ENCODE measurements at places on chromosomes 5 and 9.

DNA sequence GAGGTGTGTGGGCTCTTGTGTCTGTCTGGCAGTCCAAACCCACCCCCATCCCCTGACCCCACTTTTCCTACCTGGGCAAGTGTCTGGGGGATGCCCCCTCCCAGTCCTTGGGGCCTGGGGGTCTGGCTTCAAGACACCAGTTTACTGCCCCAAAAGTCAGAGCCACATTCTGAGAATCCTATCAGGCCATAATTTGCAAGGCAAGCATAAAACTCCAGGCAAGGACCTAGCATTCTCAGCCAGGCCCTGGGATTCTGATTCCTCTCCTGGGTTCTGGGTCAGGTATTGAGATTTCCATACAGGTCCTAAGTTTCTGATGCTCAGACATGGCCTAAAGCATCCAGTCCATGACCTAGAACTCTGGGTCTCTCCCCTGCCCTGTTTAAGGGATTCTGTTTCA, 33.3 kb downstream of the CXXC5 start:
- DNase-seq = no peak

- peak; percentile 83 for DNase-seq
These were observed at the start of gene EHMT1 for GRCh38 chr9:137618105-137619067. Gene EHMT1 (plus strand): TSS chr9:137619005. CDS start chr9:137619029, 24 bp downstream.

DNA sequence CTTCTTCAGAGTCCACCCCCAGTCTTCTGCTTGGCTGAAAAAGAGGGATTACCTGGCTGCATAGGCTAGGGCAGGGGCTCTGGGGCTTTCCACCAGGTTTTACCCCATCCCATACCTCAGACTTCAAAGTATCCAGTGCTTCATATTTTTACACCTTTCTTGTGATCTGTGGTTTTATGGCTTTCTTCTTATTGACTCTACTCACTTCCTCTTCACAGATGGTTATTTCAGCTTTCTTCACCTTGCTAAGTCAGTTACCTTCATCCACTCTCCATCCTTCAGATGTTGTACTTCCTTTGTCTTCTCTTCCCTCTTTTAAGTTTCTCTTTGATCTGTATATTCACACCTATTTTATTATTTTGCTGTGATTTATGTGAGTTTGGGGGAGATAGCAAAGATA, 104.3 kb downstream of the GRIA1 start:
- no peak for DNase-seq

- no peak for DNase-seq
These were observed 74.1 kb upstream of the PIK3R1 start for GRCh38 chr5:68141494-68141893.

GRCh38 chr5:87777877-87778276, 365.1 kb upstream of the CCNH start:
- no peak for DNase-seq

DNA sequence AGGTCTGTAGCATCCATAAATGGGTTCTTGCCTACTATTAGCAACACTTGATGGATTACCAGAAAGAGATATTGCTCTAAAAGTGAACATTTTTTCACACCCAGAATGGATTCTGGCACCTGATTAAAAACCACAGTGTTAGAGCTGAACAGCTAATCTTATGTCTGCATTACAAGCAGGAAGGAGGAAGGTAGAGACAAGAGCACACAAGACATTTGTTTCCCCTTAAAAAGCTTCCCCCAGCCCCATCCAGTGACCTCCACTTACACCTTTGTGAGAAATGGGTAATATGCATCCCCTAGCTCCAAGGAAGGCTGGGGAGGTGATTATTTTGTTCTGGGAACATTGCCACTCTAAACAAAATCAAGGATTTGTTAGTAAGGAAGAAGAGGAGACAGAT, 12.0 kb upstream of the TRIM36 start:
- no peak for DNase-seq

DNA sequence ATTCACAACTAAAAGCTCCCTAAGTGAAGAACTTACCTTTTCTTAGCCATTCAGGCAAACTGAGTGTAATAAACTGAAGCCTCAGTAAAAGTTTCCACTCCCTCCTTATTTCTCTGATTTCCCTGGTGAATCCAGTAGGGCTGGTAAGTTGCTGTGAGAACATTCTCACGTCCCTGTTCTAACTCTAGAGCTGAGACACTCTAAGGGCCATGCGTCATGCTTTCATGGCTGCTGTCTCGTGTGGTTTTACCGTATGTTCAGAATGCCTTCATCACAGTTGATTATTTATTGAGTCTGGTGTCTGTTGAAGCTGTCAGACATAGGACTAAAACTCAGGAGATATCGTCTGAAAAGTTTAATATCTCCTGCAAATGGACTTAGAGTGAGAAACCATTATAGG, 1.3 kb downstream of the OR2S2 start:
- DNase-seq = no peak

DNA sequence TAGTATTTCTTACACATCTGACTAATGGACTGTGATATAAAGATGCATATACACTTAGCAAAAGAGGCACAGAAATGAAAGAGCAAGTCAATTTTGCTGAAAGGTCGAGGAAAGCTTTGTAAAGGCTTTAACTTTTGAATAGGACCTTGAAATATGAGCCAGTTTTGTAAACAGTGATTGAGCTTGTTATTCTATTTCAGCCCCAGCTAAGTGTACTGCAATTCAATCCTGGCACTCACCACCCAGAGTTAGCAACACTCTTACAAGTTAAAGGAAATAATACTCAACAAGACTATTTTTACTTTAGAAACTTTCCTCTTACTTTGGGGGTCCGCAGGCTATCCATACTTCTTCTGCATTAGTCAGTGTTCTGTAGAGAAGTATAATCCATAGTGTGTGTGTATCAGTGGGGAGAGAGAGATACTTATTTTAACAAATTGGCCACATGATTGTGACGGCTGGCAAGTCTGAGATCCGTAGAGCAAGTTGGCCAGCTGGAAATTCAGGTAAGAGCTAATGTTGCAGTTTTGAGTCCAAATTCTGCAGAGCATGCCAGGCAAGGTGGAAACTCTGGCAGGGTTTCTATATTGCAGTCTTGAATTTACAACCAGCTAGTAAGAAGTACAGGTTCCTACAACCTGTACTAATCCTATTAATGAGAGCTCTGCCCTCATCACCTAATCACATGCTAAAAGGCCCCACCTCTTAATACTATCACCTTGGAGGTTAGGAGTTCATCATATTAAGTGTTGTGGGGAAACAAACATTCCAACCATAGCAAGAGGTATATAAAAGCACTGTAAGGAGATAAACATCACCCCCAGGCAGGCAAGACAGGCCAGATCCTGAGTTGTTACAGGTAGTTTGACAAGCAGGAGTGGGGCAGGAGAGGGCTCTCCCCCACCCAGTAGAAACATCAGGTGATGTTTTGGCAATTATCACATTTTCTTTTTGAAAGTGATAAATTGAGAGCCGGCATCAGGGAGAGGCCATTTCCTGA, 33.6 kb downstream of the IL7R start:
- no peak for DNase-seq

All from stimulated activated CD4-positive, alpha-beta T cell treated with anti-CD3 and anti-CD28 coated beads, Interleukin-2, amount 100 ng/mL, for 4 hours (primary cell).